Glomerular endothelial cell (primary cell): ENCODE measurements at places on chromosomes 5 and 9.

GRCh38 chr5:146770980-146771379, 107.6 kb downstream of the PPP2R2B start:
- no peak for DNase-seq

- no peak for DNase-seq
These were observed 52.3 kb downstream of the PRKACG start for GRCh38 chr9:68961587-68961986.

GRCh38 chr5:146718609-146719008, 159.9 kb downstream of the PPP2R2B start:
- DNase-seq = no peak

DNA sequence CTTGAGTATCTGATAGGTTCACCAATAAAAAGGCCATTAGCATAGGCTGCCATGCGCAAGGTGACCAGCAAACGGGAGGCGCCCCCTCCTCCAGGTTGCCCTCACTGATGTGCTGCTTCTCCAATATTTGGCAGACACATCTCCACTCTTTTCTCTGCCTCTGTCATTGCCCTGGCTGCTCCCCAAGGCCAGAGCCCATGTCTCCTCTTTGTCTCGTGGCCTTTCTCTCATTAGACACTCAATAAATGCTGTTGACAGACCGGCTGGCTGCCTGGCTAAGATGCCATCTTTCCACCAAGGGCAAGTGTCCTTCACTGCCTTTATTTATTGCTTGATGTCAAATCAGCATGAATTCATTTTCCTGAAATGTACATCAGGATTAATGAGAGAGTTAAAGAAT, 404.0 kb upstream of the KIF2A start:
- DNase-seq = no peak

GRCh38 chr5:113218200-113218599, 216.6 kb downstream of the TSSK1B start:
- no peak for DNase-seq

DNA sequence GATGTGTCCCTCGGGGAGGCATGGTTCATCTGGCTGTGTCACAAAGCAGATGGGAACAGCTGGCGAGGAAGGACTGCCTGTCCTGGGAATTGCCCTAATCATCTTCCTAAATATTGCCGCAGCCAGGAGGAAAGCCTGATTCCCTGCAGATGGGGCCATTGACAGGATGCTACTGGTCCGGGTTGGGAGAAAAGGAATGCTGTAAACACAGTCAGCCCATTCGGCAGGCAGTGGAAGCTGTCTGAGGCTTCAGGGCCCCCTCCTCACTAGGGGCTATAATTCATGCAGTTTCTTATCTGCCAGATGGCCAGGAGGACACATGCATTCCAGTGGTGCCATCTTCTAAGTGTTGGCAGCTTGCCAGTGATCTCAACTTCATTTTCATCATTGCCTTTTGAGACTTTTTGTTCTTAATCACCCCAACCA, 110.3 kb downstream of the KCNIP1 start:
- DNase-seq = no peak

GRCh38 chr5:171709930-171710329, 75.7 kb upstream of the SMIM23 start:
- no peak for DNase-seq

GRCh38 chr9:72443855-72444254, 77.6 kb upstream of the TMC1 start:
- no peak for DNase-seq

- no peak for DNase-seq
These were observed 251.8 kb upstream of the CDH9 start for GRCh38 chr5:27290172-27290571.

GRCh38 chr5:67435032-67435431, 238.4 kb upstream of the CD180 start:
- DNase-seq = no peak

DNA sequence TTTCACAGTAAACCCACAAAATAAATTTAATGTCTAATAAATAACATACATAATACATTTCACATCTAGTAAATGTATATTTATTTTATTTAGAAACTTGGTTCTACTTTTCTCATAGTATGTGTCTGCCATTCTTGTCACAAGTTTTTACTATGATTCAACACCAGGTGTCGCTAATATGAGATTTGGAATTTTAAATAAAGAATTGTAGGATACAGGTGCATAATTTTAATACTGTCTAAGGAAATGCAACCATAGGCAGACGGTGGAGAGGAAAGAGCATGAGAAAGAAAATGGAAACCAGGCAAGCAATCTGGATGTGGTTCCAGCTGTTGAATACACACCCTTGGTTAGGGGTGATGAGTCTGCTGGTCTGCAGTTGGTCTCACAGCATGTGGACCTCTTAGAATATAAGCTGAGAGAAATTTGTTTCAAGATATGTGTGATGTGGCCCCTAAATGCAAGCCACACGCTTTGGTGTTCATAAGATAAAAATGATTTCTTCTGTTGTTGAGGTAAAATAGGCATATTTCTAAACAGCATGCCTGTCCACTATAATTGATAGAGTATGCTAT, 114.7 kb upstream of the TXNDC8 start:
- DNase-seq = no peak

DNA sequence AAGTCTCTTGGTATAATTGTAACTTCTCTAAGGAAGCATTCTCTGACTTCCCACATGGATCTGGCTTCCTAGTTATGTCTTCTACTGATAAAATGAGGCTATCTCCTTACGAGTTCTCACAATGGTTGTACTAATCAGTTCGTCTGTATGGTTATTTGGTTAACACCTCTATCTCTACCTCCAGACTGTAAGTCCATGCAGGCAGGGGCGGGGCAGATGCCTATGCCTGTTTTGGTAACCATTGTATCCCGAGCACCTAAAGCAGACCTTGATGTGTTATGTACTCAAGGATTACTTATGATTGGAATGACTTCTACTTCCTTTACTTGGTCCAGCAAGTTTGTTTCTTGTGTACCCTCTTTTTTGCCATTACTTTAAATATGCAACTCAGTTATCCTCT, 125.0 kb upstream of the PITX1 start:
- DNase-seq = no peak

DNA sequence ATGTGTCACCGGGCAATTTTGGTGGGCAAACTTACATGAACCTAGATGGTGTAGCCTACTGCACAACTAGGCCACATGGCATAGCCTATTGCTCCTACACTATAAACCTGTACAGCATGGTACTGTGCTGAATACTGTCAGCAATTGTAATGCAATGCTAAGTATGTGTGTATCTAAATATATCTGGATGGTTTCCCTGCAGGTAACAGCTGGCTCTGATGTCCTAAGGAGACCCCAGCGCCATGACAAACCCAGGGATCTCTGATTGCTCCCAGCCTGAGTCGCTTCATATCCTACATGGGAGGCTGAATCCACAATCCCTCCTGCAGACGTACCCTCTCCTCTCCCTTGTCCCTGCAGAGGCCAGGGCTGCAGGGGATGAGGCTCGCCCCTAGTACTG, 26.6 kb upstream of the TTLL11 start:
- DNase-seq = no peak

- no peak for DNase-seq
These were observed 20.4 kb downstream of the DCAF12 start for GRCh38 chr9:34106110-34106509.

- DNase-seq = no peak
These were observed 37.1 kb upstream of the GDNF start for GRCh38 chr5:37876943-37877342.

DNA sequence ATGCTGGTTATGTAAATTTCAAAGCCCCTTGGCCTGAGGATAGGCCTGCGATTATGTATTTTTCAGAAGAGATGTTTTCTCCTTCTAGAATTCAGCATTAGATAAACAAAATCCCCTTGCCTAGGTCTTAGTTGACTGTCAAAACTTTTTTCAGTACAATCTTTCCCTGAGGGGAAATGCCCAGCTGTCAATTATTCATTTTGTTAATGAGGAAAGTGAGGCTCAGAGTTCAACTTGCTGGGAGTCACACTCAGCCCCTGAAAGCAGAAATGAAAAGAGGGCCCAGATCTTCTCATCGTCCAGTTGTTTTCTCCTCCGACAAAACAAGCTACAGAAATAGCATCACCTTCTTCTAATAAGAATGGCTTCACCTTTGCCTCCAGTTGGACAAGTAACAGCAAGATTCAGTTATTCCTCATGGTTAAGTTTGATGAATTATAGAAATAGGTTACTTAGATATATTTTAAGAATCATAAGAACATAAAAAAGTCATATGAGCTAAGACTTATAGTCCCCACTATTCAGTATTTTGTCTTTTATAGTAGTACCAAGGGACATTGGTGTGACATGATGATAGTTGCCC, 627.1 kb upstream of the WWC1 start:
- no peak for DNase-seq

DNA sequence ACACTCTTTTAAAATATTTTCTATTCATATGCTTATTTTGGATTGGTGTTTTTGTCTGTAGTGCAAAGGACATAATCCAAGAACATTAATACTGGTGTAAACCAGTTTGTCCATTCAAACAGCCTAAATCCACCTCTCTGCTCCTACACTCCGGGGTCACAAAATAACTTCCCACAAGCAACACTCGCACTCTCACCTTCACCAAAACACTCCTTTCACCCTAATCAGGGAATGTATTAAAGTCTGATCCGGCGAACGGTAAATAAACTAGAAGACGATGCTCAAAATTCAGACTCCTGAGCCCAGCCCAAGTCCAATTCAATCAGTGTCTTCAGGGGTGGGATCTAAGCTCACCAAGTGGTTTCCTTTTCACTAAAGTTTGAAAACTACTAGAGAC, 649 bp downstream of the AP3B1 start:
- no peak for DNase-seq

DNA sequence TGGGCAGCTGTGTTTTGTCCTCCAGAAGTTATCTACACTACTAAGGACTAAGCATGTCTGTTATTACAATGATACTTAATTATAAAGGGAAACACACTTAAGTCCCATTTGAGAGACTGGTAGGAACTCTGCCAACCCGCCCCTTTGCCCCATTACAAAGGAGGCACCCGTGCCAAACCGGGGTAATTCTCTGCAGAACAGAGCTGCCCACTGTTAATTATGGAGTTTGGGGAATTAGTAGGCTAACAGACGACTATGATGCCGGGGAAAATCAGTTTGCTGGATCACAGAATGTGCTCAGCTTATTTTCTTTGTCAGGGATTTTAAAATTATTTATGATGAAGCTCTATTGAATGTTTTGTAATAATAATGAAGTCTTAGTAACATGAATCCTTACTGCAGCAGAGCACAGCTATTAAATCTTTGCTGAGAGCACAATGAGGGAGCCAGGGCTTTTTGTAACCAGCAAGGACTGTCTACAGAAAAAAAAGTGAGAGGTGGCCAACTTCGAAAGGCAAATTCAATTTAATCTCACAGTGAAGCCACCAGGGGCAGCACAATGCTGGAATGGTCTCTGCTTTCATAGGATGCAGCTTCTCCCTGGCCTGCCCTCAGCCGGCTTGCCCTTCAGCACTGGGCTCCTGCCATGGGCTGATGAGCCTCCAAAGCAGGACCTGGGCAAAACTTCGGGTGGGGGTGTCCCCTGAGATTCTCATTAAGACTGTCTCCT, 134.5 kb downstream of the GNAQ start:
- no peak for DNase-seq

DNA sequence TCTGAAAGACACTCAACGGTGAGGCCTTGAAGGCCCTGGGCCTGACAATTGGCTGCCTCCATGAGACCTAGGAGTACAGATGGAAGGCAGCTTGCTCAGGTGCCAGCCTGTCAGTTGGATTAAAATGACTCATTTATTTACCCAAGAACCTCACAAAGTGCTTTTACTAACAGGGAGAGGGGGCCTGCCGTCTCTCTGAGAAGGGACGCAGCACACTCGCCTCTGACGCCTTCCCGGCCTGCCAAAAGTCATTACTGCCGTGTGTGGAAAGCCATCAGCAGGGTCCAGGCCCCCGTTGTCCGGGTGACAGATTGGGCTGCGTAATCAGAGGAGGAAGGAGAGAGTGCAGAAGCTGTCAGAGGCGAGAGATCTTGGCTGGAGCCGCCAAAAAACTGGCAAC, 32.4 kb downstream of the DDX31 start:
- no peak for DNase-seq

DNA sequence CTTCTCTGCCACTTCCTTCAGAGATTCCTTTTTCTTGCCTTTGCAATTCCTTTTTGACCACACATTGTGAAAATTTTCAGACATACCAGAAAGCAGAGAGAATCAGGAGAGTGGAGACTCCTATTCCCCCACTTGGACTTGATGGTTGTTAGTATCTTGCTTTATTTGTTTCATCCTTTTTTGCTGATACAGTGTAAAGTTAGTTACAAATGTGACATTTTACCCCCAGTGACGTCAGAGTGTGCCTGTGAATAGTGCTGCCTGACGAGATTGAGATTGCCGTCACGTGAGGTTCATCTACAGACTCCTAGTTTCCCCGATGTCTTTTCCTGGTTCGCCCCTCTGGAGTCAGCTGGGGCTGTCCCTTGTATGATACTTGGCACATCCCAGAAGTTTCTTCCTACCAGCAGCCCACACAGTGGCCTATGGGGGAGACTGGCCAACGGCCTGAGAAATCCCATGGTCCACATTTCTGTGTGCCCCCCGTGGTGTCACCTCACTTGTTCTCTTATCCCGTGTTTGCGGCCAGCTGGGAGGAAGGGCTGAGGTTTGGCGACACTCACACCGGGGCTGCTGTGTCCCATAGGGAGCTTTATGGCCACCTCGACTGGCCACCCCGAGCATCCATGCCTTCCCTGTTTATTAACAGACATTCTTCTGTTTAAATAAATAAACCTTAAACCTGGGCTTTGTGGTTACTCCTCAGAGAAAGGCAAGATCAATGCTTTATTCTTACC, 48.2 kb upstream of the CACNA1B start:
- no peak for DNase-seq

GRCh38 chr9:72363908-72364678, 915 bp downstream of the ZFAND5 start:
- DNase-seq = no peak

DNA sequence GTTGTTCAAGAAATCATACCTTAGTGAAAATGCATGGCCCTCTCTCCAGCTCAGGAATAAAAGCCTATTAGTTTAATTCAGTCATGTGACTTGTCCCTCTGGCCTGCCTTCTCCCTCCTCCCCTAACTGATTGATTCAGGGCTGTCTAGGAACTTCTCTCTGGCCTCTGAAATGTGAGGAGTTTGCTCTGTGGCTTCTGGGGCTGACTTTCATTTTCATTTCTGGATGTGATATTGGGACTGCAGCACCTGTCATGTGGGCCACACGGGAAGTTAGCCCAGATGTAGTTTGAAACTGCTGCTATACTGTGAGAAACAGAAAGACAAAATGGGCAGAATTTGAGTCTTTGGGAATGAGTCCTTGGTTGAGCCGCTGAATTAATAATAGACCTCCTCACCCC, 44.8 kb downstream of the PARP8 start:
- DNase-seq = no peak

DNA sequence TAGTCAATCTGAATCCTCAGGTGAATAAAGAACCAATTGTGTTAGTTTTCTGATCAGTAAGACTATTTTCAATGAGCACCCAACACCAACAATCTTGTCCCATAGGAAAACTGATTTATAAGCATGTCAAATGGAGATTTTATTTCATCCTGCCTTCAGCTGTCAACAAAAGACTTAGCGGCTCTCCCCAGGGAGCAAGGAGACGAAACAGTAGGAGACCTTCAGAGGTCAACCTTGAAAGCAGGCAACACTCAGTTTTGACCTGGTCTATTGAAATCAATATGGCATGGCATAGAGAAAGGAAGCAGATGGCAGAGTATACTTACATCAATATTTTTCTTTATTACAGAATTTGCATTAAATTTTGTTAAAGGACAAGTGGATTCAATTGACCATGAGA, 34.1 kb downstream of the ZNF622 start:
- DNase-seq = no peak

GRCh38 chr9:95504053-95504963, 12.5 kb downstream of the PTCH1 start:
- no peak for DNase-seq
